ENCODE measurements at places on chromosomes 6 and 20.

DNA sequence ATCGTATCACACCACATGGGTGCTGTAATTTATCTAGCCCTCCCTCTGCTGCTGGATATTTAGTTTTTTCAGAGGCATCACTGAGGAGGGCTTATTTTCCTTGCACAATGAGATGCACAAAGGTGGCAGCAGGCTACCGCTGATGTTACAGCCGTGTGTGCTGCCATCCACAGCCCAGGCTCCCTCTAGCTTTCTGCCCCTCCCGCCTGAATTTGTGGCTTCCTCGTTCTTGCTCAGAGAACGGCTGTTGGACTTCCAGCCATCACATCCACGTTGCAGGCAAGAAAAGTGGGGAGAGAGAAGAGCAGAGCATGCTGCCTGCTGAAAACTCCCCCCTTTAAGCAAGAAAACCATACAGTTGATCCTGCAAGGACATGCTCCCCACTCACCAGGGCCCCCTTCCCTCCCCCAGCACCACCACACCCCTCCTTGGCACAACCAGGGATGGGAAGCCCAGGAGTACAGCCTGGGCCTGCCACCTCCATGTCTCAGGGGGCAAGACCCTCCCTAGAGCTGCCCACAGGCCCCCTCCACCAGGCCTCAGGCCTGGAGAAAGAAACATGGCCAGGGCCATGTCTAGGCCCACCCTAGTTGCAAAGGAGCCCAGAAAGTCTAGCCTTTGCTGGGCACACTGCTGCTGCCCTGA is 102.6 kb downstream of the MRPL14 start:
- H3K27me3 ChIP-seq = no peaks in the 10 kb centered on the region
- H3K4me3 ChIP-seq = no peak overlapping the region
- no peaks in the 10 kb centered on the region for H3K36me3 ChIP-seq
- peaks cover 18% of the 10 kb centered on the region for H3K4me1 ChIP-seq
- no peak for DNase-seq
- H3K27ac ChIP-seq = no peak overlapping the region

DNA sequence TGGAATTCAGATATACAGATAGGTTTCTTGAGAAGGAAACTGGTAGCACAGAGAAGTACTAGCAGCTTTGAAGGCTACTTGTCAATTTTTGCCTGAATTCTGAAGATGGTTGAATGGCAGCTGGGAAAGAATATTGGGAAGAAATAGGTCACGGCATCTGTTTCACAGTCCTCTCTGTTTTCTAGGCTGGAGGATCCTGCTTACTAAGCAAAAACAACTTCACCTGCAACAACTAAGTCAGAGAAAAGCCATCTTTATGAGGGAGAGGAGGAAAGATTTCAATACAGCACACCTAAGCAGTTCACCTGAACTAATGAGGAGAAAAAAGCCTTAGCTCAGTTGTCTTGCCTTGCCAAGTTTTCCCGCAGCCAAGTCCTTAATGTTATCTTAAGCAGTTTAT is 975.5 kb upstream of the EPHA7 start:
- no peaks in the 10 kb centered on the region for H3K36me3 ChIP-seq
- H3K4me1 ChIP-seq = no peaks in the 10 kb centered on the region
- H3K4me3 ChIP-seq = no peak overlapping the region
- no peak for DNase-seq
- no peak overlapping the region for H3K27ac ChIP-seq

GRCh38 chr6:12369781-12370262 is 79.7 kb downstream of the EDN1 start:
- H3K36me3 ChIP-seq = no peaks in the 10 kb centered on the region
- H3K4me3 ChIP-seq = no peak overlapping the region
- H3K27ac ChIP-seq = no peak overlapping the region

DNA sequence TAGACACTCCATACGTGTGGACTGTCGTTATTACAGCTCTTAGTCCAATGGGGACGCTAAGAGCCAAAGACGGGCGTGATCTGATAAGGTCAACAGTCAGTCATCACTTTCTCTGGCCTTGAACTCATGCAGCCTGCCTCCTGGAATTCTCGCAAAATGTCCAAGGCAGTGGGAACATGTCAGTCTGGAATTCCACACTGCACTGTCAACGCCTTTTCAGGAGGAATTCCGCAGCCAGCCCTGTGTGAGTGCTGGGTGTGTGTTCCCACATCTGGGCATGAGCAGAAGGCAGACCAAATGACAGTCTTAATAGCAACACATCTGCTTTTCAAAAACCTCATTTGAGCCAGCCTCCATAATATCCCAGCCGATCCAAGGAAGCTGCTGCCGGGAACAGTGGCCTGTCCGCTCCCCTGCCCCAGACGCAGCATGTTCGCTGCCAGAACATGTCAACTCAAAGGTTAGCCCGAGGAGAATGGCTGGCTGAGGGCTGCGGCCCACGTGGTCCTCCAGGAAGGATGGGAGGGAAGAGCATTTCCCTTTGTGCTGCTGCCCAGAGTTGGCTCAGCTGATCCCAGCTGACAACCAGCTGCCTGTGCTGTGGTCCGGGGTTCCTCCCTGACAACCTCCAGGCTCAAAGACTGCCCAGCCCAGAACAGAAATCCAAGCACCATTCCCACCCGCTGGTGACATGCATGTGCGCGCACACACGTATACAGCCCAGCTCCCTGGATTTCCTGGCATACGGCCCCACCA is 103.1 kb downstream of the SULF2 start:
- peaks cover 3% of the 10 kb centered on the region for H3K4me1 ChIP-seq
- H3K36me3 ChIP-seq = no peaks in the 10 kb centered on the region
- no peak overlapping the region for H3K27ac ChIP-seq
- peaks cover 4% of the 10 kb centered on the region for H3K27me3 ChIP-seq
- no peak for DNase-seq
- H3K4me3 ChIP-seq = no peak overlapping the region

DNA sequence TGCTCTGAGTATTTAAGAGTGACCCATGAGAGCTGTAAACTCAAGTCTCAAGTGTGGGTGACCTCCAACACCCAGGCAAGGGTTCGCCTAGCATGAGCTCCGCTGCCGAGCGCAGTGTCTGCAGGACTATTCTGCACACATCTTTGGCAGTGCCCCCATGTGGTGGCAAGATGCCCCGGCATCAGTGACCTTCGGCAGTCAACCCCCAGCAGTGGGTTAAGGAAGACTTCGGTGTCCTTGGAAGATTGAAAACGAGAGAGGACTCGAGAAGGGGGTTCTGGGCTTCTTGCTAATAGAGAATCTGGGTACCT is 43.1 kb downstream of the RBM38 start:
- no peak overlapping the region for H3K4me3 ChIP-seq
- no peak overlapping the region for H3K27ac ChIP-seq
- H3K36me3 ChIP-seq = no peaks in the 10 kb centered on the region

DNA sequence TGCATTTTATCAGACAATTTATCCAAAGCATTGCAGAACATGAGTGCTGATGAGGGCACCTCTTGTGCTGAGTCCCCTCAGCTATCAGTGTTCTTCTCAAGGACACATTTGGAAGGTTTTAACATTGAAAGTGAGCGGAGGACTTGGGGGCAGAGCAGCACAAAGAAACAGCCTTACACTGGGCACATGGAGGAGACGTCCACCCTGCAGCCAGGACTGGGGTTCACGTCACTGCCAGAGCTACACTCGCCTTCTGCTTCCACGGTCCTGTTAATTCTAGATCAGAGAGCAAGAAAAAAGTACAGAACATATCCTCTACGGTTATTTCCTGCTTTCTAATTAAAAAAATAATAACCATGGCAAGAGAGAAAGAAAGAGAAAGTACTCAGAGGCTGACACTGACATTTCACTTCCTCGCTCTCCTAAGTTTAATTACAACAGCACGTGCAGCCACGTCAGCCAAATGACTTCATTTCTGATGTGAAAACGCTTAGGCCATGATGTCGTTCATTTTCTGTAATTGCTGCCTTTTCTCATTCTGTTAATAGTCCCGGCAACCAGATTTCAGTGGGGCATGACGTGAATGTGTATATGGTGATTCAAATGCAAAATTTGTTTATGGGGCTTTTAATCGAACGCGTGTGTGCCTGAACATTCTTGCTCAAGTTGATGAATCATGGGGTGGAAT is 5.1 kb downstream of the PRND start:
- H3K27me3 ChIP-seq = peaks cover 19% of the 10 kb centered on the region
- H3K27ac ChIP-seq = no peak overlapping the region
- peak; percentile 82 for DNase-seq
- peaks cover 2% of the 10 kb centered on the region for H3K4me1 ChIP-seq
- H3K4me3 ChIP-seq = no peak overlapping the region

DNA sequence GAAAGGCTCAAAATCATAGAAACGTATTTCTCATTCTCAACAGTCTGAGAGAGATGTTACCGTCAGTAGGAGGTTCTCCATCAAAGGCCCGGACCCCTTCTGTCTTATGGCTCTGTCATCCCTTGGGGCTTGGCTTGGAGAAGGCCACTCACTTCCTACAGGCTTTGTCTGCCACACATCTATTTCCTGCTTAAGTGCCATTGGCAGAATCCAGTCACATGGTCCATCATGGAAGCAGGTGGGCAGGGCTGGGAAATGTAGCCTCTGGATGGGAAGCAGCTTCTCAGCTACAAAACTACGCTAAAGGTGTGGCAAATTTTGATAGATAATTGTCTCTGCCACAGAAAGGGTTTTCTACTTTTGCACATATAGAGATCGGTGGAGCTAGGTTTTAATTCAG is 12.6 kb upstream of the ZFP64 start:
- no peak overlapping the region for H3K27ac ChIP-seq
- H3K36me3 ChIP-seq = no peaks in the 10 kb centered on the region
- no peak overlapping the region for H3K4me3 ChIP-seq
- peaks cover 5% of the 10 kb centered on the region for H3K27me3 ChIP-seq
- no peak for DNase-seq

GRCh38 chr6:33708516-33709204 is 2.8 kb downstream of the UQCC2 start:
- DNase-seq = no peak
- H3K27me3 ChIP-seq = no peaks in the 10 kb centered on the region
- no peak overlapping the region for H3K27ac ChIP-seq
- peaks cover 9% of the 10 kb centered on the region for H3K36me3 ChIP-seq
- H3K4me3 ChIP-seq = no peak overlapping the region

GRCh38 chr6:155778336-155778735 is 322.7 kb upstream of the NOX3 start:
- H3K27ac ChIP-seq = no peak overlapping the region
- no peaks in the 10 kb centered on the region for H3K36me3 ChIP-seq
- no peak overlapping the region for H3K4me3 ChIP-seq
- DNase-seq = no peak
- peaks cover 17% of the 10 kb centered on the region for H3K4me1 ChIP-seq

DNA sequence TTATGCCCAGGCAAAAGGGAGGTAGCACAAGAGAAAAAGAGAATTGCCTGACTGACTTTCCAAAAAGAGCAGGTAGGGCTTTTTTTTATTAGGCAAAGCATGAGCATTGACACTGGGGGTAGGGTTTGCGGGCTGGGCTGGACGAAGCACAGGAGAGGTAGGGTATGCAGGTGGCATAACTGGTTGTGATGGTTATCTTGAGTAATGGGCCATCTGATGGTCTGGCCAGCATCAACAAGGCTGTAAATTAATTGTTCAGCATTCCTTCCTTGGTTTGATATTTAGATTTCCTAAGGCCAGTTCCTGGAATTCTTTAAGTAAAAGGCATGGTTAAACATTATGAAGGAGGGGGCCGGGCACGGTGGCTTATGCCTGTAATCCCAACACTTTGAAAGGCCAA is 13.9 kb upstream of the BFSP1 start:
- no peak overlapping the region for H3K27ac ChIP-seq
- no peak overlapping the region for H3K4me3 ChIP-seq
- H3K4me1 ChIP-seq = peaks cover 7% of the 10 kb centered on the region
- H3K27me3 ChIP-seq = peaks cover 4% of the 10 kb centered on the region

GRCh38 chr20:5072756-5073659 is 46.8 kb downstream of the PCNA start:
- no peak overlapping the region for H3K27ac ChIP-seq
- peak; percentile 22 for DNase-seq
- H3K36me3 ChIP-seq = no peaks in the 10 kb centered on the region
- peaks cover 10% of the 10 kb centered on the region for H3K4me1 ChIP-seq
- H3K4me3 ChIP-seq = no peak overlapping the region
- H3K27me3 ChIP-seq = no peaks in the 10 kb centered on the region

DNA sequence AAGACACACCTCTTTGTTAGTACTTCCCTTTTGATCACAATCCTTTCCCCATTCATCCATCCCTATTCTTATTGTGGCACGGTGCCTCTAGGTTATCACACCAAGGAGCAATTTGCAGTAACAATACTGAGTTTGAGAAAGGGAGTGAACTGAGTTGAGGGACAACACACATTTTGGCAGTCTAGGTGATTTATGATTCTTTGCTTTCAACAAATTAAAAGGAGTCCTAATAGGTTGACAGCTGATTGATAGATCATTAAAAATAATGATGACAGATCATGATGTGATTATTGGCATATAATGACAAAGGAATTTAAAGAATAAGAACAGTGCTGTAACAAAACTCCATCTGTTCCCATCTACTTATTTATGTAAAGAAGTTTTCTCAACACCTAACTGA is 36.7 kb downstream of the IMPG1 start:
- no peaks in the 10 kb centered on the region for H3K4me1 ChIP-seq
- H3K36me3 ChIP-seq = no peaks in the 10 kb centered on the region
- DNase-seq = no peak
- H3K27me3 ChIP-seq = no peaks in the 10 kb centered on the region
- no peak overlapping the region for H3K4me3 ChIP-seq

GRCh38 chr20:45851501-45851900 is 5.7 kb downstream of the ACOT8 start:
- H3K36me3 ChIP-seq = peaks cover 28% of the 10 kb centered on the region
- no peak overlapping the region for H3K27ac ChIP-seq
- H3K4me1 ChIP-seq = peaks cover 4% of the 10 kb centered on the region
- no peak overlapping the region for H3K4me3 ChIP-seq
- H3K27me3 ChIP-seq = no peaks in the 10 kb centered on the region
- DNase-seq = no peak

GRCh38 chr6:141610741-141611140 is 522.0 kb upstream of the GJE1 start:
- H3K27me3 ChIP-seq = no peaks in the 10 kb centered on the region
- H3K36me3 ChIP-seq = no peaks in the 10 kb centered on the region
- no peak overlapping the region for H3K4me3 ChIP-seq
- DNase-seq = peak; percentile 51
- no peak overlapping the region for H3K27ac ChIP-seq

GRCh38 chr6:75149240-75149639 is 56.6 kb downstream of the COL12A1 start:
- DNase-seq = peak; percentile 47
- H3K4me1 ChIP-seq = peaks cover 7% of the 10 kb centered on the region
- no peak overlapping the region for H3K27ac ChIP-seq
- H3K27me3 ChIP-seq = no peaks in the 10 kb centered on the region
- no peak overlapping the region for H3K4me3 ChIP-seq

DNA sequence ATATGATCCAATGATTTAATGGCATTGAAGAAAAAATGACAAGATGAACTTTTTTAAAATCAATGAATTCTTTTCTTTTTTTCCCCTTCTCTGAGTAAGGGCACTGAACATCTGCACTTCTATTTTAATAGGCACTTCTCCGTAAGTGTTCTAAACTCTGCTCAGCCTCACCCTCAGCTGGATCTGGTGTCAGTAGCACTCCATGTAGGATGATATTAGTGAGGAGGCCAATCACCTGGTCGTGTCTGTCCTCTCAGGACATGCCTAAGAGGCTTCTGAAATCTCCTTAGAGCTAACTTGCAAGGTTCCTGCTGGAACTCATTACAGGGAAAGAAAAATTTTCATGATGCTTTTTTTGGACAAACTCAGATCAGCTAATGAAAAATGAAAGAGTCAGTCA is 148.6 kb upstream of the MLIP start:
- no peak overlapping the region for H3K4me3 ChIP-seq
- H3K36me3 ChIP-seq = no peaks in the 10 kb centered on the region
- DNase-seq = no peak
- H3K27ac ChIP-seq = no peak overlapping the region
